ENCODE measurements at places on chromosomes 3 and 15. TPM values are rescaled to one million over a fixed set of nuclear protein-coding genes. Genes with fewer than 3 reads are reported as not detected.

- no peak for DNase-seq
These were observed 196.5 kb downstream of the KLHL25 start for GRCh38 chr15:85598219-85598618.

DNA sequence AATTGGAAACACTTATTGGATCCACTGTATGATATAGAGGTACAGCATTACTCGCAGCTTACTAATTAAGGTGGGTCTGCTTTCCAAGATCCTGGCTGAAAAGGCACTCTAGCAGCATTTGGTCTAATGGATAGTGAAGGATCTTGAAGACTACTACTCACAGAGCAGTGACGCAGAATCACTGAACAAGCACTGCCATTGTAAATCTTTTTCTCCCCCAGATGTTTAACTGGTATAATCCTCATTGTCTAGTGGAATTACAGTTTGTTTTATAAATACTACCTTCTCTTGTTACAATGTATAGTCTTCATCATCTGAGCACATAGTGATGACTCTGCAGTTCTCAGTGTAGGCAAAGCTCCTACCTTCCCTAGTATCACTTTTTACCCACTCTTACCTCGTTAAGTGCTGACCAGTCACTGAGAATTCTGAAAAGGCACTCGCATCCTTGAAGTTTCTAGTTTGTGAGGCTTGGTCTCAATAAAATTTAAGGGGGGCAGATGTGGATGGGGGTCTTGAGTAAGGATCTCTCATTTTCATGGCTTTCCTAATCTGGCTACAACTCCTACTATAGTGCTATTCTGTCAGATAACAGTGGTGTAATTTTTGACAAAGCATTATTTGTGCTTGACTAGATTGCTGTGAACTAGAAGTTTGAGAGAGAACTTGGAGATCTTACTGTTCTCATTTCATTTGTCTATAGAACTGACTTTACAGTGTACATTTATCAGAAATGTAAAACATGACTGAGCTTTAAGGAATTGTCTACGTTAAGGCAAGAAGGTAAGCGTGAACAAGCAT is 23.2 kb downstream of the MAPK6 start:
- DNase-seq, result no peak

Gene MUSTN1
- total RNA-seq, result 0.83 TPM

DNA sequence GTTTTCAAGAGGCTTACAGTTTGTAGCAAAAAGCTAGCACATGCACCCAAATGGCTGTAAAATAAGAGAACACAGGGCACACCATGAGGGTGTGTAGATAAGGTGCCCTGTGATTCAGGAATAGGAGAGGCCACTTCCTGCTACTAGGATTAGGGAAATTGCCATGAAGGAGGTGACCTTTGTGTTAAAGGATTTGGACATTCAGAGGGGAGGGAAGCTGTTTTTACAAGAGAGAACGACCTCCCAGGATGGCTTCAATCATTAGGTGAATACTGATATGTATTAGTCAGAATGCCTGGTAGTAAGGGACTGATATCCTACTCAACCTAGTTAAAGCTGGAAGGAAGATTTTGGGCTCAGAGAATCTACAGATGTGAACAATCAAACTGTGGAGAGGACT is 35.7 kb upstream of the ABHD17C start:
- no peak for DNase-seq

DNA sequence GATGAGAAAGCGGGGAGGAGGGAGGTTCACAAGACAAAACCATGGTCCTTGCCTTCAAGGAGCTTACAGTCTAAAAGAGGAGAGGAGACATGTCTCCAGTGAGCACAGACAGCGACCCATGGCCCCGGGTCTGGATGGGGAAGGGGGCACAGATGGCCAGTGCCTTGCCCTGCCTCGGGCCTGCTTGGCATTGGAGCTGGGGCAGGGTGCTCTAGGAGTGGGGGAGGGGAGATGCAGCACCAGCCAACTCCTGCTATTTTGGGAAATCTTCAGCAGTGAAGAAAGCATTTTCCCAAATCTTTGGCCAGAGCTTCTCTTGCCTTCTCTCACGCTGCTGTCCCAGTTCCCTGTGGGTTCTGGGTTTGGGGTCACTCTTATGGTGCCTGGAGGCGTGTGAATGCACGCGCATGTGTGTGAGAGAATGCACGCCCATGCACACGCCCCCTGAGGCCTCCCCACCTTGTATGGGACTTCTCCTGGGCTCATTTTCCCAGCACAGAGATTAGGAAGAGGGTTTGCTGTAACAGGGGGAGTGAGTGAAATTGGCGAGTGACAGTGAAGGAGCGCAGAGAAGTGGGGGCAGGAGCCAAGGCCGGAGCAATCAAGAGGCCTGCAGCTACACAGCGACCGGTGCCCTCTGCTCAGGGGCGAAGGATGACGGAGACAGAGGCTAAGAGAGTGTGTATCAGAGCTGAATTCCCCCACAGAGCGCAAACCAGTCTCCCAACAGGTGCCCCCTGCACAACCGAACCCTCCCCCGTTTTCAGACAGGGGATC is 71.5 kb downstream of the SEMA5B start:
- DNase-seq, result no peak

Gene AGBL1
- not detected for total RNA-seq

Gene SSUH2
- 0.39 TPM for total RNA-seq

Gene ANKUB1
- not detected for total RNA-seq

DNA sequence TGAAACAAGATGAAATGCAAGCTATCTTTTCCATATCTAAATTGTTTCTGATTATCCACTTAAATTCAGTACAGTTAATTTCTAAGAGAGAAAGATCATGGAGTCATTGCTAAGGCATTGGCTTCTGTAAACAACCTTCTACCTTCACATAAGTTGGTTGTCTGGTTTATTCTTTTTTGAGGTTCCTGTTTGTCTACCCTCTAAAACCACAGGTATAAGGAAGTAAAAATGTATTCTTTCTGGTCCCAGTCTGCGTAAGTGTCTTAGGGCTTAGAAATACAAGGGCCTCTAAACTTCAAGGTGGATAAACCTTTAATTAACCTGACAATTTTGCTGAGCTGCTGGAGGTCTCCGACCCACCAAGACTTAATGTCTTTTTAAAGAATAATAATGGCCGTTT is 3.6 kb upstream of the ATOSA start:
- DNase-seq, result no peak

- no peak for DNase-seq
These were observed 488.4 kb upstream of the UBE2E2 start for GRCh38 chr3:22714749-22715148.

- DNase-seq, result no peak
These were observed 44.1 kb upstream of the TFG start for GRCh38 chr3:100665230-100665629.

- no peak for DNase-seq
These were observed 8.5 kb upstream of the SLC24A5 start for GRCh38 chr15:48112242-48112641.

DNA sequence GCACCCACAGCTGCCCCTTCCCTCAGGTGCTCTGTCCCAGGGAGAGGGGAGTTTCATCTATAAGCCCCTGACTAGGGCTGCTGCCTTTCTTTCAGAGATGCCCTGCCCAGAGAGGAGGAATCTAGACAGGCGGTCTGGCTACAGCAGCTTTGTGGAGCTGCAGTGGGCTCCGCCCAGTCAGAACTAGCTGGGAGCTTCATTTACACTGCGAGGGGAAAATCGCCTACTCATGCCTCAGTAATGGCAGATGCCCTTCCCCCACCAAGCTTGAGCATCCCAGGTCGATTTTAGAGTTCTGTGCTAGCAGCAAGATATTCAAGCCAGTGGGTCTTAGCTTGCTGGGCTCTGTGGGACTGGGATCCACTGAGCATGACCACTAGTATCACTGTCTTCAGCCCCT is 181.2 kb upstream of the RARB start:
- no peak for DNase-seq

Gene MCF2L2
- 1.8 TPM for total RNA-seq

DNA sequence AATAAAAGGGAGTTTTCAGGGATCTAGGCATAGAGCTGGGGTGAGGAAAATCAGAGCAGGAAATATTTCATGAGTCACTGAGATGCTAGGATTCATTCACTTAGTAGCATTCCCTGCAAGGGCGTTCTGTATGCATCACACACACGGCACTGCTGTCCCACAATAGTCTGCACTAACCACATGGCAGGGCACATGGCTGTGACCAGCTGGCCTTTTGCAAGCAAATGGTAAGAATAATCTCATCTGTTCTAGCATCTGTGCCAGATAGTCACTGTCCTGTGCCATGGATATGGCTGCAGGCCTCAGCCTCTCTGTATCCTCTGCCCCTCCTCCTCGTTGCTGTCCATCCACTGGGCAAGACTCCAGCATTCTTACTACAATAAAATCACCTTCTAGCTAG is 37.8 kb downstream of the BOC start:
- DNase-seq, result no peak

Gene NTRK3
- total RNA-seq, result not detected

DNA sequence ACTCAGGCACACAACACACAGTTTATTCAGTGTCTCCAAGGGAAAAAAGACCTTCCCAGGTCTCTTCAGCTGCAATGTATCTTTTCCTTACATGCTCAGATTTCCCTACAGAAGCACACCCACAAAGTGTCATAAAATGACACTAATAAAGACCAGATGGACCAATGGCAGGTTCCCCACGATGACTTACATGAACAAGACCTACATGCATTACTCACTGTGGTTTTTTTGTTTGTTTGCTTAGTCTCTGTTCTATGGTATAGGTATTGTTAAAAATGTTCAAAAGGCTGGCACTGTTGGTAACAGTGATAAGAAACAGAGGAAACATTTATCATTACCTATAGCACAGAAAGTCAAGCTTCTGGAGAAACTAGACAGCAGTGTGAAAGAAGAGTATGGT is 318.2 kb upstream of the TMCO5A start:
- no peak for DNase-seq

Gene FGD5
- total RNA-seq, result not detected

Gene MORC1
- not detected for total RNA-seq

Gene ADAMTS17
- total RNA-seq, result not detected

Gene SAMD7
- total RNA-seq, result not detected

Gene DNAH12
- 0.22 TPM for total RNA-seq

- DNase-seq, result no peak
These were observed 66.7 kb downstream of the TRAK1 start for GRCh38 chr3:42157540-42158538.

Gene LRRN1
- total RNA-seq, result 0.81 TPM

- DNase-seq, result no peak
These were observed 69.6 kb downstream of the SMAD3 start for GRCh38 chr15:67134871-67135492.

Gene ASB14
- not detected for total RNA-seq

GRCh38 chr3:30161375-30161774 is 445.0 kb upstream of the TGFBR2 start:
- no peak for DNase-seq

- DNase-seq, result no peak
These were observed 1161.2 kb downstream of the ROBO2 start for GRCh38 chr3:78201091-78201490.

Gene GP9
- total RNA-seq, result not detected

Gene ZNF502
- total RNA-seq, result 5.0 TPM

DNA sequence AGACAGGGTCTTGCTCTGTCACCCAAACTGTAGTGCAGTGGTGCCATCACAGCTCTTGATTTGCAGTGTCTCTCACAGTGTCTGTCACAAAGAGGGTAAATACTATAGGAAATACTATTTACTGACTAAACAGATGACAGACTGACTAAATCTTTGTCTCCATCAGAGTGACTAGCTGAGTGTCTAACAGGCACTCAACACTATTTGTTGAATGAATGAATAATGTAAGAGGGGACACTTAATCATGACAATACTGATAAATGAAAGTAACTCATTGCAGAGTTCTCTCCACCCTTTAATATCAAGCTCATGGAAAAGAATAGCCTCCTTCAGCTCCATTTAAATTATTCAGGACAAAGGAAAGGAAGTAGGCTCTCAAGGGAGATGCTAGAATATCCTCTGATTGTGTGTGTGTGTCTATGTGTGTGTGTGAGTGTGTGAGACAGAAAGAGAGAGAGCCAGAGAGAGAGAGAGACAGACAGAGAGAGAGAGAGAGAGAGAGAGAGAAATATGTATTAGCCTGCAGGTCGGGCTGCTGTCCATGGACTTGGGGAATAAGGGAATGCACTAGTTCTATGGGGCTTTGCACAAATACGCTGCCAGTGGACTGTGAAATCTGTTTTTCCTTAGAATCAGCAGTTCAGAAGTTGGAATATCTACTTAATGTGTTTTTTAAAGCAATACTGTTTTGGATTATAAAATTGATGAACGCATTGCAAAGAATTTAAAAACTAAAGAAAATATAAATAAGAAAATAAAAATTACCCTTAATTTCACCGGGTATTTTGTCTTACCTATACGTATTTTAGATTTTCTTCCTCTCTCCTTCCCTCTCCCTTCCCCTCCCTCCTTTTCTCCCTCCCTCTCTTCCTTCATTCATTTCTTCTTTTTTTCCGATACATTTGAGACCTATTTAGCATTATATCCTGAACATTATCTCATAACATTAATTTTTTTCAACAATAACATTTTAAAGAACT is 132.9 kb upstream of the LRIG1 start:
- DNase-seq, result no peak

GRCh38 chr3:45017821-45018220 is 8.3 kb upstream of the CLEC3B start:
- no peak for DNase-seq

GRCh38 chr3:22172964-22173363 is 422.0 kb upstream of the ZNF385D start:
- DNase-seq, result no peak

Gene DUOX1
- total RNA-seq, result 0.39 TPM

DNA sequence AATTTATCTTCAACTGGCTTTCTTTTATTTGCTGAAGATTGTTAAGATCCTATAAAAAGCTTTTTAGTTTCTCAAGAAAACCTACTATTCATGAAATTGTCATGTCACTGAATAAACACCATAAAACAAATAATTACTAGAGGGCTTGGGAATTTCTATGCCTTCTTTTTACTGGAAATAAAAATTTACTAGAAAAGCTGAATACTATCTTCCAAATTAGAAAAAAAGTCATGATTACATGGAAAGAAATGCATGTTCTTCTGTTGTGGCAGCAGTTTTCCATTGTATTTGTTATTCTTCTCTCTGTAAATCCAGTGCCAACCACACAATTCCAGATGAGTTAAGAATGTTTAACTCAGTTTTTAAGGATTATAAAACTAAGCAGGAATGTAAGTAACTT is 153.8 kb downstream of the RAP2B start:
- DNase-seq, result no peak

DNA sequence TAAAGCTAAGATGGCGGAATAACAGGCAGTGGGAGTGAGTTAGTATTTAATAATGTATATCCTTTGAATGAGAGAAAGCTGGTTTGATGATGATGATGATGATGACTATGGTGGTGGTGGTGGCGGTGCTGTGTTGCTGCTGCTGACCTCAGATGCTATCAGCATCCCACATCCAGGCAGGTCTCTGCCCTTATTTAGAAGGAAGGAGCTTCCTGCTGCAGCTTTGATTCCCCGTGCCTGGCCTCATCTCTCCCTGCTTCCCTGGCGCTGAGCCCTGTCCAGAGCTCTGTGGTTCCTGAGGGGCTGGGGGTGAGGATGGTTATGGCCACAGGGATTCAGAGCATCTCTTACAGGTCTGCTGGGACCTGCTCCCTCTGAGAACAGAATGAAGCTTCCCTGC is 73.1 kb downstream of the RAB11A start:
- DNase-seq, result no peak

GRCh38 chr15:52021128-52021671 is 2.2 kb downstream of the MAPK6 start:
- DNase-seq, result no peak

- DNase-seq, result no peak
These were observed 33.5 kb downstream of the NTRK3 start for GRCh38 chr15:88223084-88223483.

Gene CLSTN2
- total RNA-seq, result not detected
